ENCODE measurements at places on chromosomes 2 and 18.

DNA sequence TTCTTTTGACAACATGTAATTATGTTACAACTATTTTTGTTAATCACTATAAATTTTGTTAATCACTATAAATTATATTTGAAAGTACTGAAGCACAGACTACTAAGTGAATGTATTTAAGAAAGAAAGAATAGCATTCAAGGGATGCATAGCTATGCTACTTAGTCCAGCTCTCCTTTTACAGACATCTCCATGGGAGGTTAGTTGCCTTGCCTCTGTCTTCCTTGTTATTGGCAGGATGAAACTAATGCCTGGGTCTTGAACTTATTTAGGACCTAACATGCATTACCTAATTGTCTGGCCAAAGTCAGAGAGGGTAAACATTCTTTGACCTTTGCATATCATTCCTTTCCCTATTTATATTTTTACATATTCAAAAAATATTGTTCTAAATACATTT lies 519.5 kb downstream of the NRXN1 start:
- DNase-seq = no peak

- DNase-seq = no peak
Observed at GRCh38 chr2:238727585-238728329, 120.1 kb upstream of the TWIST2 start.

DNA sequence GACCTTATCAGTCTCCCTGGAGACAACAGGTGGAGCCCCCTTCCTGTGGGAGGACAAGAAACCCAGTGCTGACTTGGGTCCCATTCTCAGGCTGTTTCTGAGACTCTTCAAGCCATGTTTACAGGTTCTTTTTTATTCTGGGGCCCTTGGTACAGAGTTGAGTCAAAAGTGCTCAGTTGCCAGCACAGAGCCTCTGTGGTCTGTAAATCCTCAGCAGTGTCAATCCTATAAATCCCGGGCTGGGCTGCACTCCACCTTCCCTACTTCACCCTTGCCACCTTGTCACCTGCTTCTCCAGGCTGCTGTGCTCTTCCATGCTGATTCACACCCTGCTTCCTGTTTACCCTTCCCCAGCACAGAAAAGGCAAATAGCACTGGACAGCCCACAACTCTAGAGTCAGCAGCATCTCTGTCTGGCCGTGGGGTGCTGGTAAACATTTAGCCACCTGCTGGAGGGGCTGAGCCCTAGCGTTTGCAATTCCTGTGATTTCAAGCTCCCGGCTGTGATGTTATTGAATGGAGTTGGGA lies 74.7 kb downstream of the TNFRSF11A start:
- no peak for DNase-seq

DNA sequence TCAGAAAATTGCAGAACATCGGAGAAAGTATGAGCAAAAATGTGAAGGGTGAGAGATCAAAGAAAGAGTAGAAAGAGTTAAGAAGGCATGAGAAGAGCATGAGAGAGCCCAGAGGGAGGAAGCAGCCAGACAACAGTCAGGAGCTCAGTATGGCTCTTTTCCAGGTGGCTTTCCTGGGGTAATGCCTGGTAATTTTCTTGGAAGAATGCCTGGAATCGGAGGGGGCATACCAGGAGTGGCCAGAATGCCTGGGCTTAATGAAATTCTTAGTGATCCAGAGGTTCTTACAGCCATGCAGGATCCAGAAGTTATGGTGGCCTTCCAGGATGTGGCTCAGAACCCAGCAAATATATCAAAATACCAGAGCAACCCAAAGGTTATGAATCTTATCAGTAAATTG lies 271.8 kb upstream of the TFPI start:
- no peak for DNase-seq

GRCh38 chr2:197089655-197090054 lies 163.1 kb upstream of the PGAP1 start:
- DNase-seq = no peak

DNA sequence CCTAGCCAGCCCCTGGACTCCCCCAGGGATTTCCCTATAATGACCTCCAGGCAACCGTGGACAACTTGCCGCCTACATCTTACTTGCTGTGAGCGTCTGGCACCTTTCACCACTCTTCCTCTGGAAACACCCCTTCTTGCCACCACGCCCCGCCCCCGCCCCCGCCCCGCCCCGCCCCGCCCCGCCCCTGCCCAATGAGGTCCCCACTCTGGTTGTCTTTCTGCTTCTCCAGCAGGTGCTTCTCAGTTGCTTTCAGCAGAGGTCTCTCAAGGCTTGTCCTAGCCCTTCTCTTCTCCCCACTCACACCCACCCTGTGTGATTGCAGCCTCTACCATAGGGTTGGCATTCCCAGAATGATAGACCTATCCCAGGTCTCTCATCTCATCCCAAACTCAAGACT lies 214.5 kb downstream of the EN1 start:
- DNase-seq = no peak

DNA sequence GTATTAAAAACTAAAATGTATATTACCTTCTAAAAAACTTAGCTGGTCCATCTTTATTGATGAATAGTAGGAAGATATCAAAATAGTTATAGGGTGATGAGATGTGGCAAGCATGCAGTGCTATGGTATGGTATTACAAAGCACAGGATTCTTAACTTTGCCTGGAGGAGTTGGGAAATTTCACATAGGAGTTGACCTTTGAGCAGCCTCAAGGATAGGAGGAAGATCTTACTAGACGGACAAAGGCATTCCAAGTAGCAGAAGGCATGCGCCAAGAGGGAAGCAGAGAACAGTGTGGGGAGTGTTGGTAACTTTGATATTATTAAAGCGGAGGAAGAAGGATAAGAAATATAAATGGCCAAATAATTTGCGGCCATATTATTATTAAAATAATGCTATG lies 60.0 kb downstream of the TTC21B start:
- no peak for DNase-seq

DNA sequence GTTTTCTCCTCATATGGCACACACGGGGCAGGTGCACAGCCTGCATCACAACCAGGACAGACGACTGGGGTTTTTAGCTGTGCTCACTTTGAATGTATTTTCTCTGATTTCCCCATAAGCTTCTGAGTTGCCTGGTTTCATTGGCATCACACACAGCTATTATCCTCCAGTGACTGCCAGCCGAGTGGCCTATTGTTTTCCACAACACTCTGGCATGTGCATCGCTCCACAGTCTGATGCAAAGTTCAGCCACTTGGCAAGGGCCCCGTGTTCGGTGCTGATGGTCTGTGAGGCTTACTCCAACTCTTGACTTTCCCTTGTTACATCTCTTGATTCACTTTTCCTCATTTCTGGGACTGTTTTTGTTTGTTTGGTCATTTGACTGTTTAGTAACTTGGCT lies 593.1 kb downstream of the CBLN2 start:
- DNase-seq = no peak

DNA sequence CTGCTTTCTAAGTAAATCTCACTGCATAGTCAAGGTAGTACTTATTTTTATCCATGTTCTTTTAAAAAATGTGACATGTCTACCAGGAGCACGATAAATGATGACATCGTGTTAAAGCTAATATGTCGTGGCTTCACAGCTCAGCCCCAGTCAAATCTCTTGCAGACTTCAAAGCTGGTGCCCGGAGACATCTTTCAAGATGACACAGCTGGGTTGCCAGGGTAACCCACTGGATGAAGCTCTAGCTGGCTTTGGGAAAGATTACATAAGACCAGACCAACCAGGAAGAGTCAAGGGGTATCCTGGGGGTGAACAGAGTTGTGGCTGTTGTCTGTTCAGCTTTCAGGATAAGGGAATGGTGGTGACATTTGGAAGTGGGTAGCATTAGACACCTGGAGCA lies 67.8 kb downstream of the VSNL1 start:
- no peak for DNase-seq

DNA sequence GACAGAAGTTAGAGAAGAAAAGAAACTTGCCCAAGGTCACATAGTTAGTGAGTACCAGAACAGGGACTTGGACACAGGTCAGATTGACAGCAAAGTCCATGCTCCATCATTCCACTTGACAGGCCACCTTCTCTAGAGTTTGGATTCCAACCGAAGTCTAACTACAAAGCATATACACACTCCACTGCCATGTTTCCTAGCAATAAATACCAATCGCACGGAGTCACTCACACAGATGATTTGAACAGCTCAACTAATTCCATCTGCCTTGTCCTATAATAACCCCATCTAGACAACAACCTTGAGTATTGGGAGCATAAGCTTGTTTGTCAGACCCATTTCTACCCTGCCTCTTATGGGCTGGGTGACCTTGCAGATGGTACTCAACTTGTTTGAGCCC lies 334.6 kb upstream of the MGAT5 start:
- DNase-seq = no peak

DNA sequence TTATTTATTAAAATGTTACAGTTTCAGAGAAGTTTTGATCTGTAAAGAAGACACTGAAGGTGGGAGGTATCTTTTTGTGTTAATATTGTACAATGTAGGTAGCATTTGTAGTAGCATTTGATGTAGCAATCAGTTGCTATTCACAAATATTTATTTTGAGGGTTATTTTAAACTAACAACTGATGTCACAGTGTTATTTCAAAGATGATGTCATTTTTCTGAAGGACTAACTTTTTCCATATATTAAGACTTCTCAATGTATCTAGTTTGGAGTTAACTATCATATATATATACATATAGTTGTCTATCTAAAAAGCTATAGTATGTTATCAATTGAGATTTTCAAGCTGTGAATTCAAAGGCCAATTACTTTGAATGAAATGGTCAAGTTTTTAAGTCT lies 1003.3 kb downstream of the DSC3 start:
- no peak for DNase-seq

DNA sequence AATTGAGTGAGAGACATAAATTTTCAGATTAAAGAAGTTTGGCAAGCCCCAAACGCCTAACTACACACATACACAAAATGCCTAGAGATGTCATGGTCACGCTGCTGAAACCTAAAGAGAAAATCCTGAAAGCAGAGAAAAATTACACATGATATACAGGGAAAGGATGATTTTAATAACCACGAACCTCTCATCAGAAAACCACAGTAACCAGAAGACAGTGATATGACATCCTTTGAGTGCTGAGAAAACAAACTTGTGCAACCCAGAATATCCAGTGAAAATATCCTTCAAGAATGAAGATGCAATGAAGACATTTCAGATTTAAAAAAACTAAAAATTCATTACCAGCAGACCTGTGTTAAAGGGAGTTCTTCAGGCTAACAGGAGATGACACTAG lies 122.4 kb upstream of the LMAN1 start:
- no peak for DNase-seq

GRCh38 chr18:21300908-21301200 lies 58.8 kb downstream of the GREB1L start:
- no peak for DNase-seq

DNA sequence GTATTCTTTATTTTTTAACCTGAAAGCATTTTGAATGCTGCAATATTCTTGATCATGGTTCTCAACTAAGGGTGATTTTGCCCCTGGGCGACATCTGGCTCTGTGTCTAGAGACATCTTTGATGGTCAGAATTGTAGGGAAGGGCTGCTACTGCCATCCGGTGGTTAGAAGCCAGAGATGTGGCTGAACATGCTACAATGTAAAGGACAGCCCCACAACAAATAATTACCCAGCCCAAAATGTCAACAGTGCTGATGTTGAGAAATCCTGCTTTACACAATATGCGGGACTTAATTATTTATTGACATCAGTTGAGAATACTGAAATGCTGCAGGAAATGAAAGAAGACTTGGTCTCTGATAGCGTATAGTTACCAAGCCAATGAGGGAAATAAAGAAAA lies 37.5 kb upstream of the SERPINB2 start:
- DNase-seq = no peak

GRCh38 chr2:54208364-54209240 lies 47.4 kb downstream of the TSPYL6 start:
- DNase-seq = no peak

- DNase-seq = no peak
Observed at GRCh38 chr2:223578846-223579245, 23.3 kb downstream of the SCG2 start.

All from activated naive CD4-positive, alpha-beta T cell treated with anti-CD3 and anti-CD28 coated beads, Interleukin-2, amount 50 U/mL, for 72 hours (primary cell).